NCI-H2081 (cell line): ENCODE measurements at places on chromosomes 6 and 20.

GRCh38 chr6:123393331-123393730 is 243.4 kb downstream of the TRDN start:
- DNase-seq: peak; percentile 36

GRCh38 chr6:29608131-29608530 is 23.2 kb downstream of the OR2H2 start:
- no peak for DNase-seq

DNA sequence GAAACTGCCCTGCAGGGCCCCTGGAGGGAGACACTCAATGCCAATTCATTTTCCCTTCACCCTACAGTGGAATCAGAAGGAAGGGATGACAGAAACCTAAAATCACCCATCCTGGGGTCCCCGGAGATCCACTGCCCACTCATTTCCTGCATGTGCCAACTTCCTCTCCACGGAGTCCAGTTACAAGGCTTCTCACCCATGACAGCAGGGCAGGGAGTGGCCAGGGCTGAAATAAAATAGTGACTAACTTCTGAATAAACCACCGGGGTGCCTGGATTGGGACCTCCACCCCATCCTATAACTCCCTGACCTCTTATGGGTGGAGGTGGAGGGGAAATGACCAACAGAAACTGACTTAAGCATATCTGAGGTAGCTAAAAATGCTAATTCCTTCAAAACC is 362.3 kb downstream of the MAFB start:
- no peak for DNase-seq

DNA sequence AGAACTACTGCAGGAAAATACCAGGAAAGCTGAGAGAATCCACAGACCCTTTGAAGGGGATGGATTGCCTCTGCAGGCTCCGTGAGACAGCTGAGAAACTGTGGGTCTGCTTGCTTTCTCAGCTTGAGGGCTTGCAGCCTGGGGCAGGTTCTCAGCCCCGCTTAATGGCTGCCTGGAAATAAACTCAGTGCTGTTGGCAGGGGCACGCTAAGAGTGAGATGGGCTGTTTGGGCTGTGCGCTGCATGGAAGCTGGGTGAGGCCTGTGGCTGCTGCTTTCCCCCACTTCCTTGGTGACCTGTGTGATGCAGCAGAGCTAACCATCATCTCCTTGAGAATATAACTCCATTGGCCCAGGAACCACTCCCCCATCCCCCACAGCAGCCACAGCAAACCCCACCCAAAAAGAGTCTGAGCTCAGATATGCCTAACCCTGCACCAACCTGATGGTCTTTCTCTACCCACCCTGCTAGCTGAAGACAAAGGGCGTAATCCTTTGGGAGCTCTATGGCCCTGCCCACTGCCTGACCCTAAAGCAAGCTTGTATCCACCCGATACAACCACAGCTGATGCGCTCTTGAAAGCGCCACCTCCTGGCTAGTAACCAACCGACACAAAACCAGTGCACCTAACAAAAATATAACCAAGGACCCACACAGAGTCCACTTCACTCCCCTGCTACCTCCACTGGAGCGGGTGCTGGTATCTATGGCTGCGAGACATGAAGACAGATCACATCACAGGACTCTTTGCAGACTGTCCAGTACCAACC is 800.6 kb upstream of the MAP3K7 start:
- DNase-seq: no peak

DNA sequence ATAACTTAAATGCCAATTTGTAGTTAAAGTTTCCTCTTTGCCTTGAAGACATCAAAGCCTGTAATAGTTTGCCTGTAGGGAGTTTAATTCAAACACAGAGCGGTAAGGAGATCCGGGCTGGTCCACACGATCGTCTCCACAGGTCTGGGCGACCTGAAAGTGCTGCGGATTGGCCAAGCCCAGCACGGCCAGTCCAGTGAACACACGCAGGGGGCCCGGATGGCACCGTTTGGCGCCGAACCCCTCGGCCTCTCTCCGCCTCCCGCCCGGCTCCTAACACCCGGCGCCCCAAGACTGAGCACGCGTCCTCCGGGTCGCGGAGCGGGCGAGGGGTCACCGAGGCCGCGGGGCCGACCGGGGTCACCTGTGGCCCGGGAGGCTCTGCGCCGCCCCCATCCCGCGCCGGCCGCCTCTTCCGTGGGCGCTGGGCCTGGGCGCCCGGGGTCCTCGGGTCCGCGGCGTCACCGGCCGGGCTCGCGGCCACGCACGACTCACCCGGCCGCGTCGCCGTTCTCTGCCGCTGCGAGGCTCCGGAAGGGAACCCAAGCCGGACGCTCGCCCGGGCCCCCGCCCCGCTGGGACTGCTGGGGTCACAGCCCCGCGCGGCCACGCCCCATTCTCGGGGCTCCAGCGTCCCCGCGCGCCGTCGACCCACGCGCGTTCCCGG is 481 bp downstream of the SERPINB6 start:
- no peak for DNase-seq

DNA sequence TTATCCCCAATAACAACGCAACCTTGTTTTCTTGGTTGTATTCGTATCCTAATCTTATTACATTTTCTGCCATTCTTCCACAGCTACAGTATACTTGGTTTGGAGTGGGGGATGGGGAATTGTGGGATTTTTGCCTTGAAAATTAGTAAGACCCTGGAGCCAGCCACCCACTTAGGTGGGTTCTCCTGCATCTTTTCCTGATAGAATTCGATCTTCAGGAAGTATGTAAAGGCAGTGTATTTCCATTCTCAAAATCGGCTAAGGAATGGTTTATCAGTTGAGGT is 1.1 kb downstream of the ITCH start:
- DNase-seq: no peak

GRCh38 chr20:14401479-14402138 is 64.2 kb upstream of the FLRT3 start:
- peak; percentile 66 for DNase-seq

- no peak for DNase-seq
These were observed 150.4 kb downstream of the MRPL14 start for GRCh38 chr6:43976706-43977403.

DNA sequence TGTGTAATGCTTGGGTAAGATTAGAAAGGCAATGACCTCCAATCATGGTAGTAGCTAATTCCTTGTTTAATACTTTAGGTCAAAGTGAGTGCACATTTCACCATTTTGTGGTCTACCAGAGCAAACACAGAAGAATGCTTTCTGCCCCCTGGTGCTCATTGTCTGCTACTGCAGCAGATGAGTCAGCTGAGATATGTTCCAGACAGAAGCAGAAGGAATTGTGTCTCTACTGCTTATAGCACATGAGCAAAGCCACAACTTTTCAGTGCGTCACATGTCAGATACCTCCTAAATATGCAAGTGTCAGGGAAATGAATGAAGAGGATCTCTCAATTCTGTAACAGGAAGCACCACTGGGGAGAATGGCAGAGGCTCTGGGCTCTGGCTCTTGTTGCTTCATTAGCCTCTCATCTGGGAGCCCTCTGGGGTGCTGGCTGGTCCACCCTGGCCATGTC is 308.9 kb downstream of the ALDH8A1 start:
- peak; percentile 38 for DNase-seq

- no peak for DNase-seq
These were observed 81.4 kb upstream of the ATXN1 start for GRCh38 chr6:16842676-16843075.
